ENCODE measurements at places on chromosomes 3 and 15.

- peak; percentile 72 for DNase-seq
These were observed 193.1 kb downstream of the ALCAM start for GRCh38 chr3:105559856-105560255.

- peak; percentile 90 for DNase-seq
These were observed 67.4 kb downstream of the MYLK start for GRCh38 chr3:123816673-123817207.

- DNase-seq: peak; percentile 19
These were observed 133.6 kb upstream of the ABHD17C start for GRCh38 chr15:80561500-80561899.

DNA sequence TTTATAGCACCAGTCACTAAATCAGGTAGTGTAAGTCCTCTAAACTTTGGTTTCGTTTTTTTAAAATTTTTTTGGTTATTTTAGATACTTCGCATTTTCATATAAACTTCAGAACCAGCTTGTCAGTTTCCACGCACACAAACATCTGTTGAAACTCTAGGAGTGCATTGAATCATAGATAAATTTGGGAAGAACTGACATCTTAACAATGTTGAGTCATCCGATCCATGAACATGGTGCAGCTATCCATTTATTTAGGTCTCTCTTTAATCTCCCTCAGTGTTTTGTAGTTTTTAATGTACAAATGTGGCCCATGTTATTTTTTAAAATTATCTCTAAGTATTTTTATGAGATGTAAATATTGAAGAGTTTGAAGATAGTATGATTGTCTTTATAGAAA, 17.7 kb downstream of the TICRR start:
- DNase-seq: peak; percentile 26

- DNase-seq: peak; percentile 77
These were observed 25.9 kb upstream of the JMJD7 start for GRCh38 chr15:41801850-41802455.

GRCh38 chr3:32430900-32431299, 39.2 kb downstream of the CMTM7 start:
- no peak for DNase-seq

DNA sequence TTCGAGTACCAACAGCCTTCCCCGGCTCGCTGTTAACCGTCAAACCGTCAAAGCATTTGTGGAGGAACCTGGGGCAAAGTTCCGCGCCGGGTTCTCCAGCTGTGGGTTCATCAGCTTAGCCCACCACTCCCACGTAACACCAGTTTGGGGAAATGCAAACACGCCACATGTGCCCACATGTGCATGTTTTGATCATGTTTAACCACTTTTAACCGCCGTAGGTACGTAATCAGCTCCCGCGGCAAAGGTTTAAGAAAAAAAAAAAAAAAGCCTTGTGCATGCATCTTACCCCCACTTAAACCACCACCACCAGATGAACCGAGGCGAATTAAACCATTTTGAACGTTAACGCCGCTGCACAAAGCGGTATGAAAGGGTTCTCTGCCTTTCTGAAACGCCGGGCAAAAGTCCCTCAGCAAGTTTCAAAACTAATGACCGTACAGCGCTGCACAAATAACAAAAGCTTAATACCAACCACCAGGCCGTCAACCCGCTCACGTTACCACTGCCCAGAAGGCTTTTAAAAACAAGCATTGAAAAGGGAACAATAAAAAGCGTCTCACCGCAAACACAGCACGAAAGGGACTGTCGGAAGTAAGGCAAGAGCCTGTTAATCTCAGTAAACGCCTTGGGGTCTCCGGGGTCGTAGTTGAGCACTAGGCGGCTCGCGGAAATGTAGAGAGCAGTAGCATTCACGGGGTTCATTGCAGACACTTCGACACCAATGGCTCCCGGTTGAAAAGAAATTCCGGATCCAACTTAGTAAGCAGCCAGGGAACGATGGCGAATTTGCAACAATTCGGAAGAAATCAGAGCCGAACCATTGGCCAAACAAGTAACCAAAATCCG, 1.5 kb downstream of the MSL2 start:
- peak; percentile 23 for DNase-seq

All from IMR-90 (cell line).